Stimulated activated CD4-positive, alpha-beta T cell treated with anti-CD3 and anti-CD28 coated beads, Interleukin-4, amount 100 ng/mL, for 4 hours (primary cell): ENCODE measurements at places on chromosomes 5 and 9.

GRCh38 chr9:88802533-88802932 lies 188.7 kb upstream of the S1PR3 start:
- no peak for DNase-seq

GRCh38 chr9:136024696-136025316 lies 63.6 kb upstream of the UBAC1 start:
- DNase-seq: no peak

GRCh38 chr9:134365791-134366222 lies 39.6 kb downstream of the RXRA start:
- DNase-seq: no peak

GRCh38 chr9:137218754-137219271 lies 3.2 kb downstream of the RNF208 start:
- DNase-seq: no peak

DNA sequence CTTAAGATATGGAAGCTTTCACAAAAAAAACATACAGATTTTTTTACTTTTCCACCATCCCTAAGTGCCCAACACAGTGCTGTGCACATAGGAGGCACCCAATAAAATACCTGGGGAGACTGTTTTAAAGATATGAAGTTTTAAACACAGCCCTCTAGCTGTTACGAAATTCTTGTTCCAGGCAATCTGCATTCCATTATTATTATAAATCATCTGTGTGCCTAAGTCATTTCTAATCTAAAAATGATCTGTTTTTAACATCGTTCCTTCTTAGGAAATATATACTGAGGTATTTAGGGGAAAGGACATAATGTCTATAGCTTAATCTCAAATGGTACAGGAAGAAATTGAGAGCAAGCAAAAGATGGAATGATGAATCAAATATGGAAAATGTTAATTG lies 32.7 kb upstream of the ISCA1 start:
- DNase-seq: no peak

DNA sequence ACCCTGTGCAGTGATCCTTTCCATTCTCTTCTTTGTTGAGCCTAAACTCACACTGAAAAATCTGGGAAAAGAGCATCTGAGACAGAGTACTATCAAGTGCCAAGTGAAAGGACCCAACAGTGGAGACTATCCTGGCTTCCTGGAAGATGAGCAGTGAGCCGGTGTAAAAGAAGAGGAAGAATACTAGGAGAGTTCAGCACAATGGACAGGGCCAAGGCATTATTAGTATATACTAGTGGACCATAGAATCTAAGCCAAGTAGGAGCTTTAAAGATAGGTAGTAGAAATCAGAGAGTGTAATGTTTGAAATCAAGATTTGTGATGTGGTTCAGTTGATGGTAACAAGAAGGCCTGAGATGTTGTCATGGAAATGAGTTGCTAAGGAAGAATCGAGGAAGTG lies 140.8 kb downstream of the CAMK4 start:
- DNase-seq: no peak

GRCh38 chr5:138922494-138922893 lies 47.4 kb upstream of the LRRTM2 start:
- no peak for DNase-seq

DNA sequence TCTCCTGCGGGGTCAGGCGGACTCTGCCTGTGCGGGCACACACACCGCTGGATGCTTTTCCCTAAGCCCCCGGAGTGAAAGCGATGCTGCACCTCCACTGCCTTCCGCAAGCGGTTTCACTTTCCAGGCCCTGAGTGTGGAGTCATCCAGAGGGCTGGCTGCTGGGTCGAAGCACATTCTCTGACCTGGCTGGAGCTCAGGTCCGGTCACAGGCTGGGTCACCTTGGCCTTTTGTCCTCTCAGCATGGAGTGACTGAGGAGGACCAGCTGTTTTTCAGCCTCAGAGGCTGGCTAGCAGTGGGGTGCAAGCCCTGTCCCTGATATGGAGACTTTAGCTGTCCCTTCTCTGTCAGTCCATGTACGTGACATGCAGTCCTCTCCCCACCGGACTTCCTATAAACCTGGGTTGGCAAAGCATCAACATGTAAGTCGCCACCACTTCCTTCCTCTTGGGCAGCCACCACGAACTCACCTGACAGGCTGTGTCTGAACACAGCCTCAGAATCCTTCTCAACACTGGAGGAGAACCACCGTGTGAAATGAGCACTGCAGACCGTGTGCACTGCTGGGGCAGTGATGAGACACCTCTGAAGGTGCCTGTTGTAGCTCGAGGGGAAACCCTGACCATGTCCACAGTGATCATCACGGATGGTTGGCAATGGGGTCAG lies 51.3 kb downstream of the GADD45G start:
- no peak for DNase-seq

DNA sequence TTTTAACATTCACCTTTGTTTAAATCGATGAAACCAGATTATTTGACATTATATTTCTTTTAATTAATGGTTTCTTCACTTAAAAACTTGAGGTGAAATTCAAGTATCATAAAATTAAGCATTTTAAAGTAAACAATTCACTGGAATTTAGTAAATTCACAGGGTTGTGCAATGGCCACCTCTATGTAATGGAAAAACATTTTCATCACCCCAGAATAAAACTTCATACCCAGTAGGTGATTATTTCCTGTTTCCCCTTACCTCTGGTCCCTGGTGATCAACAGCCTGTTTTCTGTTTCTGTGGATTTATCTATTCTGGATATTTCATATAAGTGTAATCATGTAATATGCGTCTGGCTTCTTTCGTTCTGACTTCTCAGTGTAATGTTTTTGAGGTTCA lies 27.2 kb downstream of the HSPA4 start:
- no peak for DNase-seq

DNA sequence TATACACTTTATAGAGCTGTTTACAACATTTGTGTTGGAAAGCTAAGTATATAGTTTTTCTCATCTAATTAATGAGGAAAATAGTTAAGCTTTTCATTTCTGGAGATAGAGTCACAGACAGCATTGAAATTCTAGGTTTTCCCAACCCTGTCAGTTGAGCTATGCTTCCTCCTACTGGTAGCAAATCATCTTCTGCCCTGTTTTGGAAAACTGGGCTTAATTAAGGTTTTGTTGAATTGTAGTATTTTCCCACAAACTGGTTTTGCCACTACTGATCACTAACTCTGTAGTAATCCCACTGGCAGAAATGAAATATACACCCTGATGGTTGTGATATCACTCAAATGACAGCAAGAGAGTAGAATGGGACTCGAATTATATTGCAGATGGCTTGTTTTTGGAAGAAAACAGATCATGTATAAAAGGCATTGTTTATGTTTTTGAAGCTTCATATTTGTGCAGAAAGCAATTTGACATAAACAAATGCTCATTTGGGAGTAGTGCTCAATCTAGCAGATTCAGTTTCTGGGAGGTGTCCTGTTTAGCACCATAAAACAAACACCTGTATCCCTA lies 46.6 kb downstream of the CD180 start:
- DNase-seq: no peak

DNA sequence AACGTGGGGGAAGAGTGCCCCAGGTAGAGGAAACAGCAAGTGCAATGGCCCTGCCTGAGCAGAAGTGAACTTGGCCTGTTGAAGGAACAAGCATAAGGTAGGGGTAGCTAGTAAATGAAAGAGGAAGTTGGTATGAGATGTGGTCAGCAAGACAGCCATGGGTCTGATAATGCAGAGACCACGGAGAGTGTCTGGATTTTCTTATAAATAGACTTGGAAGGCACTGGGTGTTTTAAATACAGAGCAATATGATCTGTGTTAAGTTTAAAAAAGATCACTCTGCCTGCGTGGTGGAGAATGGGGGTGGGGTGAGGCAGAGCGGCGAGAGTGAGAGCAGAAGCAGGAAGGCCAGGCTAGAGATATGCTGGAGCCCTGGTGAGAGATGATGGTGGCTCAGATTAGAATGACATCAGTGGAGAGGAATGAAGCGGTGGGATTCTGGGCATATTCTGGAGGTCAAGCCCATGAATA lies 4.2 kb downstream of the ADAM19 start:
- no peak for DNase-seq

DNA sequence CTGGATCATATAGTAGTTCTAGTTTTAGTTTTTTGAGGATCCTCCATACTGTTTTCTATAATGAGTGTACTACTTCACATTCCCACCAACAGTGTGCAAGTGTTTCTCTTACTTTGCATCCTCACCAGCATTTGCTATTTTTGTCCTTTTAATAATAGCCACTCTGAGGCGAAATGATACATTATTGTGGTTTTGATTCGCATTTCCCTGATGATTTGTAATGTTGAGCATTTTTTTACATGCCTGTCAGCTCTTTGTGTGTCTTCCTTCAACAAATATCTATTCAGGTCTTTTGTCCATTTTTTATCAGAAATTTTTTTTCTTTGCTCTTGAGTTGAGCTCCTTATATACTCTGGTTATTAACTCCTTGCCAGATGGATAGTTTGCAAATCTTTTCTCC lies 114.0 kb downstream of the ADAMTSL1 start:
- DNase-seq: no peak

DNA sequence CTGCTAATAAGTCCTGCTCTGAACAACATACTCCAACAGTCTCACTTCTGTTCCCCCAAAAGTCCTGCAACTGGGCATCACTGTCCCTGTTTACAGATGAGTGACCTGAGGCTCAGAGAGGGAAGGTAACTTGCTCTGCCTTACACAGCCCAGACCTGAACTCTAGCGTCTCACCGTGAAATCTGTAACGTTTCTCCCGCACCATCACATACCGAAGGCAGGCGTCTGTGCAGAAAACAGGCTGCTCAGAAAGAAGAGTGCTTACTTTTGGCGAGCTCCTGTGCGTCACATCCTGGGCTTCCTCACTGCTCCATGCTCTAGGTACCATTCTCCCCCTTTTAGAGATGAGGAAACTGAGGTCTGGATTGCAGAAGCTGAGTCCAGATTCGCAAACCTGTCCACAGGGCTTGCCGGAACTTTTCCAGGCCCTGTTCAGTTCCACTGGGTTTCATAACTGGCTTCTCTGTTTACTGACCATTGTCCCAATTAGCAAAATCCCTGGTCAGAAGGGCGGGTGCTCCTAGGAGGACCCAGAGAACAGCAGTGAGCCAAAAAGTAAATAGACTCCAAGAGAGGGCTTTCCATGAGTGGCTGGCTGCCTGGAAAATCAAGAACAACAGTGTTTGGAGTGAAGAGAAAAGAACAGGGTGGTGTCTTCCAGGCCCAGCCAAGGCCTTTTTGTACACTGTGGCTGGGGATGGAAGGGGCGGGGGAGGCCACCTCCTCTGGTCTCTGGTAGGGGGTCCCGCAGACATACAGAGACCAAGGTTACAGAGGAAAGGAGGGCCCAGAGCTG lies 27.1 kb downstream of the GSN start:
- DNase-seq: no peak

DNA sequence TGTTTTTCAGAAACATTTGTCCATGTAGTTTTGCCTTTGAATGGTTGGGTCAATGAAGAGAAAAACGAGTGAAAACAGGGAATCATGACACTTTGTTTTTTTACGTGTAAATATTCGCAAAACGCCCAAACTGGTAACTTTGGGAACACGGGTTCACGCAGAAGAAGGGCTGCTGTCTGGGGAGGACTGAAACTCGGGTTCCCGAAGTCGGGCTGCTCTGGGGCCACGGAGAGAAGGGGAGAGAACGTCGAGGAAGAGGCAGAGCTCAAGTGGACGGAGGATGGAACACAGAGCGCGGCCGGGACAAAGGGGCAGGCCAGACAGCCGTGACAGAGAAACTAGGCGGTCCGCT lies 478 bp upstream of the SETD9 start:
- no peak for DNase-seq

- no peak for DNase-seq
Measured at GRCh38 chr9:72150661-72151060, 1.4 kb downstream of the GDA start.

DNA sequence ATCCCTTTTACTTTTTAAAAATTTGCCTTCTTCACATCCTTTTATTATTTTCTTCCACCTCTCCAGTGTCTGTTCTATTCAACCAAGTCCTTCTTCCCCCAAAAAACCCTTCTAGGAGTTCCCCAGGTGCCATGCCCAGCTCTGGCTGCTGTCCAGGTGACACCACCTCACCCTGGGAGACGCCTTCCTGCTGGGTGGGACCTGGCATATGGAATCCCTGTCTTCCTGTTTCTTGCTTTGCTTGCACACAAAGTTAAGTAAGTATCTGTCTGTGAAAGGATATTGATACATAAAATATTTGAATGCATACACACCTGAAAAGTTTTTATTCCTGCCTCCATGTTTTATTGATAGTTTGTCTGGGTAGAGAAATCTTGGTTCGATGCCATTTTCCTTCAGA lies 23.1 kb upstream of the MED10 start:
- no peak for DNase-seq

DNA sequence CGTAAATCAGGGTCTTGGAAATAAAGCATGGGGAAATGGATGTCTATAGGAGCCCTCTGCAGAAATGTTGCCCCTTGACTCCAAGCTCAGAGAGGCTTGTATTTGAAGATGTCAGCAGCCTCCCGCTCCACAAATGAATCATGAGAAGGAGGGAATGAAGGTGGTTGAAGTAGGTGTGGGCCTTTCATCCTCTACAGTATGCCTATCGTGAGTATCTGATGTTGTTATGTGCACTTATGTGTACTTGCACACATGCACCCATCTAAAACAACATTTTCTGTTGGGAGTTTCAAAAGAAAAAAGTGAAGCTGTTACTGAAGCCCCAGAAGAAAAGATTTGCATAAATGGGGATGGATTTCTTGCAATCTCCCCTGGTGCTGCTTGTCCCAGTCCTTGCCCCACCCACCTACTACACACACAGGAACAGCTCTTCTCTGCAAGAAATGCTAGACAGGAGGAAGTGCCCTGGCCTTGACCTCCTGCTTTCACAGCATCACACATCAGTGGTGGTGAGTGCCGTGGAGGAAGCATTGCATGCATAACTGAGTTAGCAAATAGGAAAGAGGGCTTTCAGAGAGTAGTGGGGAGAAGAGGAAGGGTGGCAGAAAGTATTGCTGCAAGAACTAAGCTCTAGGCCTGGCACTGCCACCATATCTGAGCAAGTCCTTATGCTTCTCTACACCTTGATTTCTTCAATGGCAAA lies 156.1 kb downstream of the SNX18 start:
- no peak for DNase-seq

- no peak for DNase-seq
Measured at GRCh38 chr5:15650266-15650665, 150.3 kb downstream of the FBXL7 start.

GRCh38 chr9:1008216-1008615 lies 31.8 kb downstream of the DMRT3 start:
- DNase-seq: no peak

DNA sequence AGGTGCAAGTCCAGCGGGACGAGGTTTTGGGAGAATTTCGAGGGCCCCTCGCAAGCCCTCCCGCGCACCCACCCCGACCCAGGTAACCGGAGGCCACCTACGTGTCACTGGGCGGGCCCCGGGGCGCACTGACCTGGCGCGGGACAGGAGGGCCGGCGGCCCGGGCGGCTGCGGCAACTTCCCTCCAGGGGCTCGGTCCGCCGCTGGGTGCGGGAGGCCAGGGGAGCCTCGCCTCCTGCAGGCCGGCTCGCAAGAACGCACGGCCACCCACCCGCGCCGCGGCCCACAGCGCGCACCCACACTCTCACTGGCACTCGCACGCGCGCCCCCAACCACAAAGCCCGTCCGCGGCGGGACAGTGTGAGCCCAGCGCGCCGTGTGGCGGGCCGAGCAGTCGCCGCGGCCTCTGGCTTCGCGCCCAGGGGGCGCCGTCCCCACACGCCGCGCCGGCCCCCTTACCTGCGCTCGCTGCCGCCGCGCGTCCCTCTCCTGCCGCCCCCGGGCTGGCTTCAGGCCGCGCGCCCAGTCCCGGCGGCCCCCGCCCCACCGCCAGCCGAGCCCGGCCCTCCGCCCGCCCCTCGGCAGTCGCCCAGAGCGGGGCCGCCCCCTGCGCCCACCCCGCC lies 451 bp downstream of the LPAR1 start:
- DNase-seq: no peak

- DNase-seq: no peak
Measured at GRCh38 chr5:168140241-168140640, 151.2 kb upstream of the WWC1 start.

- DNase-seq: no peak
Measured at GRCh38 chr5:172315587-172316493, 32.3 kb upstream of the UBTD2 start.
